ENCODE measurements at places on chromosomes 2 and 18. TPM values are rescaled to one million over a fixed set of nuclear protein-coding genes. Genes with fewer than 3 reads are reported as not detected.

The HOXD12 gene
- not detected for total RNA-seq

The ZNF396 gene
- 2.0 TPM for total RNA-seq

The DSC2 gene
- total RNA-seq: 0.82 TPM

The SNORC gene
- 0.72 TPM for total RNA-seq

The ANKRD30B gene
- total RNA-seq: 2.7 TPM

The ANXA4 gene
- total RNA-seq: 36.9 TPM

DNA sequence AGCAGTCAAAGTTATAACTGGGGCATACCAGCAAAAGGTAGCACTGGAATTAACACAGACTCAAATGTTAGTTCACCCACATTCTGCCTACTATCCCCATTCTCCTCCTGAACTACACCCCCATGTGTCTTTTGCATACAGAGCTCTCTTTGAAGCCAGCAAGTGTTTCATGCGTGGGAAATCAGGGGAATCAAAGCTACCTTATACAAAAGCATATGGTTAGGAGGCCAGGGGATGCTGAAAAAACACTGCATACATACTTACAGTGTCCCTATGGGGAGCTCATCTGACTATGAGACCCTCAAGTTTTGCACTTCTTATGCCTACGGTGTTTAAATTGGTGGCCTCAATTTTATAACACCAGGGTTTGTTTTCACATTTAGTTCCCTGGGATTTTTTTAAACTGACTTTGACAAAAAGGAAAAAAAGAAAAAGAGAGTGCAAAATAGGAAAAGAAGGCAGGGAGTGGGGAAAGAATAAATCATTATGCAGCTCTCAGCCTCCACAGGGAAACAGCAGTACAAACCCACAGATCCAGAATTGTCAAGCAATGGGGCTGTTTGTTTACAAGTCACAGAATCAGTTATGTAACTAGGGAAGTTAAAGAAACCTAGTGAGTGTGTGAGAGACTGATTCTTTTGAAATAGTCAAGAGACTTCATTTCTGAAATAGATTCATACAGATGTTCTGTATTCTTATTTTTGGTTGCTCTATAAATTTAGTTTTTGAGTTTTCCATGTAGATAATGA is 20.1 kb upstream of the PPP3R1 start:
- no peak for DNase-seq

DNA sequence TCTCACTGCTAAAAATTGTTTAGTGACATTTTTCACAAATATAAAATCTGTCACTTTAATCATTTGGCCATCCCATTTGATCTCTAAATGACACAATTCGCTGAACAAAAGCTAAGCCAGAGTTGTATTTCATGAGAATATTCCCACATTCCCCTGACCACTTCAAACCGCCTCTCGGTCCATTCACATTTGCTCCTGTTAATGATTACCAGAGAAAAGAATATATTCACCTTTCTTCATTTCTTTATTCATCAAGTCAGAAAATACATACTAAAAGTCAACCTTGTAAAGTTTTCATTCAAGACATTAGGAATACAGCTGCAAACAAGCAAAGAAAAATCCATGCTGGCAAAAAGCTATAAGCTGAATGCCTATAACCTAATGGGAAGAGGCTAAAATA is 225.5 kb downstream of the DOK6 start:
- DNase-seq: no peak

DNA sequence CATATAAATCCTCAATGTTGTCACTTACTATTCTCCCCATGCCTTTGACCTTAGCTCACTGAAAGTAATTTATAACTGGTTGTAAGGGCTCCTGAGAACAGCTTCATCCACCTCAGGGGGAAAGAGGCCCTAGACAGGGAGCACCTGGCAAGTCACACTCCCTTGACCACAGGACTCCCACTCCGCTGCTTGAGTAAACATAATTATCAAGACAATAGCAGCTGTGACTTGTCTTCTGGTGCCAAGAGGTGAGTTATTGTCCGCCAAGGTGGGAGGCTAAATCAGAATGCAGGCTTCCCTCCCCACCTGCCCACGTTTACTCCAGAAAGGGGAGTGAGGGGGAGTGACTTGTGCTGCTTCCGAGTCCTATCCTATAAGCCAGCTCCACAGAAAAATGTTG is 230.6 kb upstream of the LRATD1 start:
- no peak for DNase-seq

DNA sequence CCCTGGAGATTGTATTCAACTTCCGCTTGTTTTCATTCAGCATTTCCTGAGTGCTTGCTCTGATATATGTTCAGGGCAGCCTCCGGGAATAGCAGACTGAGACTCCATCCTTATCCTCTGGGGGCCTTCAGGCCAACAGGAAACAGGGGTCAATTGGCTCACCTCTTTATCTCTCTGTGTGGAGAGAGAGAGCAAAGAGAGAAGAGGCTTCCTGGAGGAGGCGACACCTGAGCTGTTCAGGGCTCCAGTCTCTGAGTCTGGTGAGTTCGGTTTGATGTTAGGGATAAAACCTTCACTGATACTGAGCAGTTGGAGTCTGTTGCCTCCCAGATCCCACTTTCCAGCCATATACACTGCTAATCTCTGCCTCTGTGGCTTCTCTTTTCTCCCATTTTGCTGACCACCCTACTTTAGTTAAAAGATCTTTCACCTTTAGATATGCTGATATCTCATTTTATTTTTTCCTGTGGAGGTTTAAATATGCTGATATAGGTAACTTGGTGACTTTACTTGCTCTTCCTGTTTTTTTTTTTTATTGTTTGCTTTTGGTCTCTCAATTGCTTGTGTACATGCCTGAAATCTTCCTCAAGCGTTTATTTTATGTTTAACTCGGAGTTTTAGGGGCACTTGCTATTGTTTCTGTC is 56.9 kb downstream of the KCNS3 start:
- DNase-seq: no peak

DNA sequence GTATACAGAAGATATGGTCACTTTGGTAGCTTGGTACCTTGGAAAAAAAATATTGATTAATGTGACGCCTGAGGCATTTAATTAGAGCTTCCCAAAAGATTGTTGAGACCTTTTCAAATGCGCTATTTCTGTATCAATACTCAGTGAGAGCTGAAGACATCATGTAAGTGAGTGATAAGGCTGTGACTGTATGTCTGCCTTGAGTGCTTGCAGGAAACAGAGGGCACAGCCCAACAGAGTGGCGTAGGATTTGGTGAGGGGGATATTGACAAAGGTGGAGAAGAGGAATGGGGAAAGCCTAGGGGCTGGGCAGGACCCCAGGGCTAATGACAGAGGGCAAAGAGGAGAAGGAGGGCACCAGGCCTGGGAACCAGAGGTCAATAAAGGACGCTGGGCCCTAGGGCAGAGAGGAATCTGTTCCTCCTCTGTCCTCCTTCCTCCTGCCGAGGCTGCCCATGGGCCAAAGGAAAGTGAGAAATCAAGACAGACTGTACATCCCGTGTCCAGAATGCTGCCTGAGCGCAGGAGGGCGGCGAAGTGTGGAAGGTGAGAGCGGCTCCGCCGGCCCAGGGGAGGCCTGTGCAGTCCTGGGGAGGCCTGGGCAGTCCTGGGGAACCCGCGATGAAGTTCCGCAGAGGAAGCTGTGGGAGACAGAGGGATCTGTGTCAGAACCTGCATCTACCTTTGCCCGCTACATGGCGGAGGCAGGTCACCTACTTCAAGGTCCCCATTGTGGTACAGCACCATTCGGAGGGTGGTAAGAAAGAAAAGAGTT is 228.6 kb upstream of the PIEZO2 start:
- DNase-seq: no peak

DNA sequence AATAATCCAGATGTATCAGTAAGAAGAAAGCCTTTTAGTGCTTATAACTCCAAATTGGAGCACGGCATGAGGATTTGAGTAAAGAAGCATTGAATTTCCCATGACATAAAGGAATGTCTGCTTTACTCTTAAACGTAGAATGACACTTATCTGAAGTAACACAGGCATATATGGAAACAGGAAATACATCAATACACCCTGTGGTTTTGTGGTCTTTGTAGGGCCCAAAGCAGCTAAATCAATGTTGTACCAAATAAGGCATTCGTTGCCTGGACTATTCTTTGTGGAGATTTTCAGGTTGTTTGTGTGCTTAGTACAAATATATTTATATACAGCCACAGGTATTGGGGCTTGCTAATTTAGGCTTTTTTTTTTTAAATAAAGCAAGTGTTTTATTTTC is 660.5 kb downstream of the LRRTM4 start:
- DNase-seq: no peak

DNA sequence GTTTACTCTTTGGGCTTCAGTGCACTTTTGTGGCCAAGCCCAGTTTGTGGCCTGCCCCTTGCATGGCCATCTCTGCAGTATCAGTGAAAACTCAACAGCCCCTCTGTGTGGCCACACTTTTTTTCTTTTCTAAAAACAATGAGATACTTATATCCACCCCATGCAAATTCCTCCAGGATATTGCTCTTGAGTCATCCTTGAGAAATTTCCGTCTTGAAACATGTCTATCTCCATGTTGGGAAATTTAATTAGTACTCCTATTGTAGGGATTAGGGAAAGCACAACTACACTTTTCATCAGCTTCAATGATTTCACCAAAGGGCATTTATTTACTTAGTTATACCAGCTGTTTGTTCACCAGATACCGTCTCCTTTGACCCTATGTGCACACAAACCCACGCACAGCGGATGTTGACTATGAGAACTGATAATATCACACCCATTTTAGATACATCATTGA is 993.1 kb downstream of the TSN start:
- DNase-seq: no peak

DNA sequence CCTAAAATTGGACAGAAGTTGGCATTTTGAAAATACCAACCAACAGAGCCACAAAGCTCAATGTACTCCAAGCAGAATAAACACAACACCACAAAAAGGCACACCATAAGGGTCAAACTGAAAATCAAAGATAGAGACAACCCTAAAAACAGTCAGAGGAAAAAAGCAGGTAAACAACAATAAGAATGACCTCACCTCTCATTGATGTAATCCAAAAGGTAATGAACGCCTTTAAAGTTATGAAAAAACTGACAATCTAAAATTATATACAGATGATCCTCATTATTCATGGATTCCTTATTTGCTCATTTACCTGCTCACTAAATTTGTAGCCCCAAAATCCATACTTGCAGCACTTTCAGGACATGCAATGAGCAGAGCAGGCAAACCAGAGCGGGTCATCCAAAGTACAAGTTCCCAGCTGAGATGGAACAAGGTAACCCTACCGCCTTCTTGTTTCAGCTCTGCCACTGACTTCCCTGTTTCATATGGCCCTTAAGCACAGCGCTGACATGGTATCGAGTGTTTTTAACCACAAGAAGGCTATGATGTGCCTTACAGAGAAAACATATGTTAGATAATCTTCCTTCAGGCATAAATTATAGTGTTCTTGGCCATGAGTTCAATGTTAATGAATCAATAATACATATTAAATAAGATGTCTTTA is 17.0 kb downstream of the RTN4 start:
- DNase-seq: no peak

DNA sequence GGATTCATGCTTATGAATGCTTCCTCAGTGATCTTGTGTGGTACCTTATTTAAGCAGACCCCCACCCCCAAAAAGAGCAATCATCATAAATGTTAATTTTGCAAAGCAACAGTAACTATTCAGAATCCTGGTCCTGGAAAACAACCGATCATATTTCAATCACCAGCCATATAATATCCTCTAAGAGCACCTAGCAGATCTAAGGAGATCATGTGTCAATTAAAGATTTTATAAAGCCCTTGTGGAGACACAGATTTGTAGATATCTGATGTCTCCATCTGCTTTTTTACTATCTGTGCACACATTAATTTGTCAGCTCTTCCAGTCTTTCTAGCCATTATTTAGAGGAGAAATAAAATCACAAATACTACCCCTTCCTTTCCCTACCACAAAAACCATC is 423.7 kb downstream of the TGIF1 start:
- no peak for DNase-seq

- DNase-seq: no peak
These were observed 119.2 kb downstream of the ETAA1 start for GRCh38 chr2:67516362-67516761.

- DNase-seq: no peak
These were observed 54.3 kb upstream of the NDUFV2 start for GRCh38 chr18:9048236-9048635.

GRCh38 chr2:238868616-238869292 is 20.9 kb downstream of the TWIST2 start:
- DNase-seq: peak; percentile 95

DNA sequence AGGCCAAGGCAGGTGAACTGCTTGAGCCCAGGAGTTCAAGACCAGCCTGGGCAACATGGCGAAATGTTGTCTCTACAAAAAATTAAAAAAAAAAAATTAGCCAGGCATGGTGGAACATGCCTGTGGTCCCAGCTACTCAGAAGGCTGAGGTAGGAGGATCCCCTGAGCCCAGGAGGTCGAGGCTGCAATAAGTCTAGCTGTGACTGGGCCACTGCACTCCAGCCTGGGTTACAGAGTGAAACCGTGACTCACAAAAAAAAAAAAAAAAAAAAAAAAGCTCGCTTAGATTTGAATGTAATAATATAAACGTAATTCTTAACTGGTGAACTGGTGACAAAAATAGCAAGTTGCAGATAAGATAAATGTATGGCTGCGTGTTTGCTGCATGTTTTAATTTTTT is 56.5 kb downstream of the TFCP2L1 start:
- DNase-seq: no peak

DNA sequence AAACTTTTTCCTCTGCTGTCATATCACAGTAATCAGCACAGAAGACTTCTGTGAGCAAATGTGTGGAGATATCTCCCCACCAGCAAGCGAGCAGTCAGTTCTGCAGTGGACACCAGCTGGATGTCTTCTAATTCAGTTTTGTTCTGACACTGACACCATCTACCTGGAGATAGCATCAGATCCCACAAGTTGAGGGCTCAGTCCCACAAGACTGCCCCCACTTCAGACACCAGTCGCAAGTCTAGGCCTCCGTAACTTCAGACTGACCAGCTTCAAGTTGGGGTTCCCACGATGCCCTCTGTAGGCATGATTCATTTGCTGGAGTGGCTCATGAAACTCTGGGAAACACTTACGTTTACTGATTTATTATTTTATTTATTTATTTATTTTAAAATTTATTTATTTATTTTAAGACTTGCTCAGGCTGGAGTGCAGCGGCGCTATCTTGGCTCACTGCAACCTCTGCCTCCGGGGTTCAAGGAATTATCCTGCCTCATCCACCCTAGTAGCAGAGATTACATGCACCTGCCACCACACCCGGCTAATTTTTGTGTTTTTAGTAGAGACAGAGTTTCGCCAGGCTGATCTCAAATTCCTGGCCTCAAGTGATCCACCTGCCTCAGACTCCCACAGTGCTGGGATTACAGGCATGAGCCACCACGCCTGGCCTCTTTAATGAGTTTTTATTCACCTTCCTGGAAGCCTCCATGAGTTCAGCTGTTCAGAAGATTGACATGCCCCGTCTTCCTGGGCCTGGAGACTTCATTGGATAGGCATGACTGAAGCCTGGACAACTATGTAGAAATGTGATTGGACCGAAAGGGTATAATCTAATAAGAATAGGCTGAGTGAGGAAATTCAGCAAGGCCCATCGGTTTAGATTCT is 55.7 kb downstream of the PAPOLG start:
- no peak for DNase-seq

GRCh38 chr2:10237392-10238321 is 65.0 kb upstream of the HPCAL1 start:
- no peak for DNase-seq

All from fibroblast of the aortic adventitia (primary cell).